ENCODE measurements at places on chromosomes 6 and 20.

GRCh38 chr6:2355150-2355549, 109.7 kb upstream of the GMDS start:
- no peak for DNase-seq

- DNase-seq: no peak
Observed at GRCh38 chr6:13412639-13413465, 74.5 kb downstream of the GFOD1 start.

DNA sequence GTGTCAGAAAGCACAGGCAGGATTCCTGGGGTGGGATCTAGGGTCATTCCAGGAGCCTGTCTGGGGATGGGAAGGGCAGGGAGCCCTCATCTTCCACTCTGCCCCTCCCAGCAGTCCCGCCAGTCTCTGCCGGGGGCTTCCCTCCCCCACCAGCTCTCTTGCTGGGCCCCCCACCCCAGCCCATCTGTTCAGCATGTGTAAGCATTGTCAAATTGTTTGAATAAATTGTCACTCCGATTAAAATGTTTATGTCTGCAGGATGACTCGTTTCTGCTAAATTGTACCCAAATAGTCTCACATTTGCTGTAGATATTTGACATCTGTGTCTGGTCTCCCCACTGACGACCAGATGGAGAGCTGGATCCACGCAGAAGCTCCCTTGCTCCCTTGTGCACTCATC, 257.6 kb downstream of the ANKRD60 start:
- DNase-seq: no peak

GRCh38 chr6:81901551-81901966, 149.1 kb upstream of the TENT5A start:
- no peak for DNase-seq

DNA sequence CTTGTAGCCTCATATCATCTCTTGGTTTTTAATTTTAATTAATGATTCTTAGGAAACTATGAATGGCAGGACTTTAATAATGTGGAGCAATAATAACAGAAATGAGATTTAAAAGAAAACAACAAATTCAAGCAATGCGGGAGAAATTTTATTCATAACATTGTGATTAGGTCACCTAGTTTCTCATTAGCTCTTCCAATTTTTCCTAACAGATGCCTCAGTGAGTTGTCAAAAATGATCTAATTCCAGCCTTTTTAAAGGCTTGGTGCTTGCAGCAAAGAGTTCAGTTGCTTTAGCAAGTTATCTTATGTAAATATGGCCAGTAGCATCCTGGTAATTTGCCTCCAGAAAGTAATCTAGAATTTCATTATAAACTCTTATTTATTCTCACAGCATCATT, 20.4 kb downstream of the PDE7B start:
- DNase-seq: no peak

- no peak for DNase-seq
Observed at GRCh38 chr6:43734294-43734665, 35.7 kb upstream of the VEGFA start.

GRCh38 chr6:145267076-145267867, 468.0 kb downstream of the EPM2A start:
- DNase-seq: no peak

DNA sequence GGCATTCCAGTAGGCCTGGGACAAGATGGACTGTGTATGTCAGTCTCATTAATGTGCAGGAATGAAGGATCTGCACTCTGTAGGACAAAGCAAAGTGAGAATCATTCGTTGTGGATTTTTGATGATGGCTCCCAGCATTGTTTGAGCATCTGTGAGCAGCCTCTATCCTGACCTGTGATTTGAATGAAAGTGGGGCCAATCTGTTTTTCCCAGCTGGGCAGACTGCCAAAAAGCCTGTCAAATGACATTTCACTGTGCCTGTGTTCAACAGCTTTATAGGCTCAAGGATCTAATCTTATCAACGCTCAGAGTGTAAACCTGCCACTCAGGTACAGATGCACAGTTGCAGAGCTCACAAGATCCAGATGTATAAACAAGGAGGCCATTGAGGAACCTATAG, 86.7 kb upstream of the SYNDIG1 start:
- no peak for DNase-seq

DNA sequence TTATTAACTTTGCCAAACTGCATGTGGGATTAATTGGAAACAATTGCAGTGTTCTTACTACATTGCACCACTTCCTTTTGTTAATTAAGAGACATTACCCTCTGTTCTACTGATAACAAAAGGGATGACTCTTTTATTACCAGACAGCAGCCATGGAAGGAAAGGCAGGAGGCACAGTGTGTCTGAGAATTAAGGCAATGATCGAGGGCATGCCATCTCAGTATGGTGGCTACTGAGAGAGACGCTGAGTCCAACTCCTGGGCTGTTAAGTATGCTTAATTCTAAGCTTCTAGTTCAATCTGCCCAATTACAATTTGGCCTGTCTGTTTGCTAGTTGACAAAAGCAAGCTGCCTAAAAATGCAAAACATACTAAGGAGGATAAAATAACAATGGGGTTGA, 227.4 kb downstream of the PHACTR1 start:
- no peak for DNase-seq

GRCh38 chr6:2765896-2766766, 938 bp downstream of the WRNIP1 start:
- peak; percentile 80 for DNase-seq

GRCh38 chr6:155130161-155130853, 133.5 kb upstream of the CLDN20 start:
- no peak for DNase-seq

DNA sequence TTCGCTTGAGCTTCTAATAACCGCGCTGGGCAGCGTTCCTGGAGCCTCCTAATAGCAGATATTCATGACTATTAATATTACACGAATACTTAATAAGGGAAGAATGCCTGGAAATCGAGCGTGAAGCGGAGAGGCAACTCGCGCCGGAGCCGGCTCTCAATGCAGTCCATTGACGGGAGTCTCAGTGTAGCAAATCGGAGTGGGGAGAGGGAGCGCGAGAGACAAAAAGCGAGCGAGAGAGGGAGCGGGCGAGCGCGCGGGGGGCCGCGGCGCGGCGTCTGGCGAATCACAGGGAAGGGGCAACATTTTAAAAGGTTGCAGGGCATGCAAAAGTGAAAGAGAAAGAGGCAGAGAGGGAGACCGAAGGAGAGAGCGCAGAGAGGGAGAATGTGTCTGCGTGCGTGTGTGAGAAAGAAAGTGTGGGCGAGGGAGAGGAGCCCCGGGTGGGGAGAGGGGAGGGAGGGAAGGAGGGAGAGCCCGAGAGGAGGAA, 2.9 kb downstream of the TFAP2A start:
- peak; percentile 34 for DNase-seq

- no peak for DNase-seq
Observed at GRCh38 chr6:76230711-76231110, 158.2 kb upstream of the IMPG1 start.

DNA sequence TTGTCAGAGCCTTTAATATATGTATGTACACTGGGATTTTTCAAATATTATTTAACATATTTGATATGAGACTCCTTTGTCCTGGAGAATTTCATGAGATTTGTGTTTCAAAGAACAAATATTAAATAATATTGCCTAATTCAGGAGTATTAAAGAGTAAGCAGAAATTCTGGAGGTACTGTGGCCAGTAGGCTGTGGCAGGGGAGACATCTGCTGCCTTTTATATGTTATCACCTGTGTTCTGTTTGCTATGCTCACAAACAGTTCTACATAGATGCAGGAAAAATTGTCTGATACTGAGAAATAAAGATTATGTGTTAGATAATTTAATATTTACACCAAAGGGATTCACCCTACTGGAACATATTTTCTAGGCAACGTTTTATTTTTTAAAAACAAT, 395.4 kb upstream of the SLC35B3 start:
- DNase-seq: no peak

DNA sequence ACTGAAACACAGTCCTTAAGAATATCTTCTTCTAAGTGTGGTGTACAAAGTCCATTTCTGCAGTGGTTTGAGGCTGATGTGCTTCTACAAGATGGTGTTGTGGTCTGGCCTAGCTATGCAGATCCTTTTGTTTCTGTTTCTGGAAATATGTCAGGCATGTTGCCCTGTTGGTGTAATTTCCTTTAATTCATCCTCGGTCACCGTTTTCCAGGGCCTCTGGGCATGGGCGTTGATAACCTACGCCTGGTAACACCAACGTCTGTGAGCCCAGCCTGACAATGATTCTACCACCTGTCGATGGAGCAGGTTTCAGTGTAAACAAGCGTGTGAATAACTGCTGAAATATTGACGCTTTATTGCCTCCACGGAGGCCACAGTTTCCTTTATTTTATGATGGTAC, 33.3 kb upstream of the AFDN start:
- no peak for DNase-seq

GRCh38 chr6:15506066-15506465, 156.8 kb downstream of the DTNBP1 start:
- no peak for DNase-seq

- no peak for DNase-seq
Observed at GRCh38 chr6:24194978-24195700, 69.1 kb downstream of the NRSN1 start.

- DNase-seq: no peak
Observed at GRCh38 chr6:118586746-118587485, 38.8 kb downstream of the PLN start.

DNA sequence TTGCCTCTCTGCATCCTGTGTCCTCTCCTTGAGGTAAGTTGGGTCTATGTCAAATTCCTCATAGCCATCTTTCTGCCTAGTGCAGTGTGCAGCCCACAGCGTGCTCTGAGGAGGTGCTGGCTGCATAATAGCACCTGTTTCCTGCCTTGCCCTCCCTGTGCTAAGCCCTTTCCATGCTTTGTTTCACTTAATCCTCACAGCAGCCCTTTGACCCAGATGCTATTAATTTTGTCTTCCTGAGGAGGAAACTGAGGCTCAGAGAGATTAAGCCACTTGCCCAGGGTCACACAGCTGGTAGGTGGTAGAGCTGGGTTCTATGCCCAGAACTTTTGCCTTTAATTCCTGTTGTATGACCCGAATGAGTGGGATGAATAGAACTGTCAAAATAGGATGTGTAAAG, 13.5 kb downstream of the FAM83D start:
- no peak for DNase-seq

DNA sequence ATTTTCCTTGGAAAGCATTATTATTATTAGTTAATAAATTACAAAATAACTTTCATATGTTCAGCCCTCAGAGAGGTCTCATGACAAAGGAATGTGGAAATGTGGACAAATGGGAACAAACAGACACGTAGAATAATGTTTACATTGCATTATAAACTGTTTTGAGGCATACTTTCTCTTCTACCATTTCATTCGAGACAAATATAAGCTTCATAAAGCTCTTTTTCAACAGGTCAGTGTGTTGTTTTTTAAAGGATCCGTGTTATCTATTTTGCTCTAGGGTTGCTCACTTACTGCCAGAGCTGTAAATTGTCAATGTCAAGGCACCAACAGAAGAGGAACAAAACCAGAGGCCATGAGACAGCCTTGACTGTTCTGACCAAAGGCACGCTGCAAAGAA, 256.8 kb downstream of the PHACTR1 start:
- DNase-seq: no peak

DNA sequence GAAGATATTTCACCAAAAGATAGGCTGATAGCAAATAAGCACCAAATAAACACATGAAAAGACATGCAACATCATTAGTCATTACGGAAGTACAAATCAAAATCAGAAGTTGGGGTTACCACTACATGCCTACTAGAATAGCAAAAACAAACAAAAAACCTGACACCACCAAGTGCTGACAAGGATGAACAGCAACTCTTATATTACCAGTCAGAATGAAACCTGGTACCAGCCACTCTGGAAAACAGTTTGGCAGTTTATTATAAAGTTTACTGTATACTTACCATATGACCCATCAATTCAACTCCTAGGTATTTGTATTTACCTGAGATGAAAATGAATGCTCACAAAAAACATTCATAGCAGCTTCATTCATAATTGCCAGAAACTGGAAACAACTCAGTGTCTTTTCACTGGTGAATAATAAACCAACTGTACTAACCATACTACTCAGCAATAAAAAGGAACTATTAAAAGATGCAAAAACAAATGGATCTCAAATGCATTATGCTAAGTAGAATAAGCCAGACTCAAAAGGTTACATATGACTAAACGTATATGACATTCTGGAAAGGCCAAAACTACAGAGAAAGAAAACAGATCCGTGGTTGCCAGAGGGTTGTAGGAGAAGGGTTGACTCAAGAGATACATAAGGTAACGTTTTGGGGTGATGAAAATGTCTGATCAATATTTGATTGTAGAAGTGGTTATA, 33.0 kb downstream of the NUP153 start:
- peak; percentile 41 for DNase-seq

DNA sequence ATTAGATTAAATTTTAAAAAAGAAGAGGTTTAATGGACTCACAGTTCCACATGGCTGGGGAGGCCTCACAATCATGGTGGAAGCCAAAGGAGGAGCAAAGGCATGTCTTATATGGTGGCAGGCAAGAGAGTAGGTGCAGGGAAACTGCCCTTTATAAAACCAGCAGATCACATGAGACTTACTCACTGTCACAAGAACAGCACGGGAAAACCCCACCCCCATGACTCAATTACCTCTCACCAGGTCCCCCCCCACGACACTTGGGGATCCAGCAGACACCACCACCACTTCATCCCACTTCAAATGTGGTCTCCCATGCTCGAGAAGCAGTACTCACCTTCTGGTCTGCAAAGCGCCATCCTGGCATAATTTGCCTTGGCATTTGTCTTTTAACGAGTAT, 24.6 kb downstream of the MTFR2 start:
- no peak for DNase-seq

DNA sequence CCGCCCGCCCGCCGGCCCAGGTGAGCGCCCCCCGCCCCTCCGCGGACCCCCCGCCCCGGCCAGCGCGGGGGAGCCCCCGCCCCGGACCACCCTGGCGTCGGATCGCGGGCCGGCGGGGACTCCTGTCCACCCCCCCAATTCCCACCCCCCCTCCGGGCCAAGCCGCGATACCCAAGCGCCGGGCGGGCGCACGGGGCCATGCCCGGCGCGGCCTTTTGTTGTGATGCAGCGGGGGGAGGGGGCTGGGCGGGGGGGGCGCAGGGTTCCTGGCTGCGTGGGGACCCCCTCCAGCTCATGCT, 245 bp downstream of the SRC start:
- DNase-seq: no peak

GRCh38 chr6:100260584-100260983, 204.1 kb downstream of the SIM1 start:
- no peak for DNase-seq

DNA sequence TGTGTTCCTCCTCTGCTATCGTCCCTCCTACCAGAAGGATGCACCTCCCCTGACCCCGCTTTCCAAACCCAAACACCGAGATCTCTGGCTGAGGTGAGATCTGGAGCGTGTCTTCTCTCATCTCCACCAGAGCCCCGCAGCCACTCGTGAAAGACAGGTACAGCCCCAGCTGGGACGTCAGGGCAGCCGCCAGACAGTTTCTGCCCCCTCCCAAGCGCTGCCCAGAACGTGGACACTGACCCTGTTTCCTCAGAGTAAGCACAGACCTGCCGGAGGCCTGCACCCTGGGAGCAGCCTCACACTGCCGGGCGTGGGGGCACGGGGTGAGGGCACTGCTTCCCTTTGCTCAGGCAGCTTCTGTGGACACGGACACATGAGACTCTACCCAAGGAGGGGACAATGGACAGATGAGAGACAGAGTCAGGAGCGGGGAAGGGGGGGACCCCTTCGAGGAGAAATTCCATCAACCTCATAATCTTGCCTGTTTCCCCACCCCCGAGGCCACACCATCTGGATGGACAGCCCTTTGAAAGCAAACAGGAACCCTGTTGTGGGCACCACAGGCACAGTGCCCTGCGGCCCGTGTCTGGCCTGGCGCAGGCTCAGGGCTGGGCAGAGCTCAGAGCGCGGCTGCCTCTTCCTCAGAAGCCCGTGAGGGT, 210.6 kb downstream of the DLL1 start:
- no peak for DNase-seq

GRCh38 chr20:19648024-19648423, 110.0 kb upstream of the RIN2 start:
- no peak for DNase-seq

Measured in hematopoietic multipotent progenitor cell treated with erythropoietin and hydrocortisone succinate and interleukin-3 and kit ligand, for 8 days (in vitro differentiated cells).